CD4-positive, CD25-positive, alpha-beta regulatory T cell (primary cell): ENCODE measurements at places on chromosomes 5 and 9. TPM values are rescaled to one million over a fixed set of nuclear protein-coding genes. Genes with fewer than 3 reads are reported as not detected.

GRCh38 chr5:132901036-132901435 lies 27.6 kb downstream of the LEAP2 start:
- no peak for DNase-seq

DNA sequence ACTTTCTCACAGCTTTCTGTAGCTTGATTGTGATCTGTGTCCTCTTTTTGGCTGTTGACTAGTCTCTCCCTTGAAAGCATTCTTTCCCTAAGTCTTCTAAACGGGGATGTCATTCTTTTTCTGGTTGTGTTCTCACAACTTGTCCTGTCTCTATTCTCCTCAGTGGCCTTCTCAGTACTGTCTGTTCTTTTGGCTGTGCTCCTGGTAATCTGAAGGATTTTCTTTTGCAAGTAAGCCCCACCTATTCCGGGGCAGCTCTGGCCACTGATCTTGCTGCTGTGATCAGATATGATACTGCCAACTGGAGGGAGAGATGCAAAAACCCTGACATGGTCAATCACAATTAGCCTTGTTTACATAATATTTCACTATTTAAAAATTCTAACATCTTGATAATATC lies 172.2 kb downstream of the CDC42SE2 start:
- DNase-seq: no peak

DNA sequence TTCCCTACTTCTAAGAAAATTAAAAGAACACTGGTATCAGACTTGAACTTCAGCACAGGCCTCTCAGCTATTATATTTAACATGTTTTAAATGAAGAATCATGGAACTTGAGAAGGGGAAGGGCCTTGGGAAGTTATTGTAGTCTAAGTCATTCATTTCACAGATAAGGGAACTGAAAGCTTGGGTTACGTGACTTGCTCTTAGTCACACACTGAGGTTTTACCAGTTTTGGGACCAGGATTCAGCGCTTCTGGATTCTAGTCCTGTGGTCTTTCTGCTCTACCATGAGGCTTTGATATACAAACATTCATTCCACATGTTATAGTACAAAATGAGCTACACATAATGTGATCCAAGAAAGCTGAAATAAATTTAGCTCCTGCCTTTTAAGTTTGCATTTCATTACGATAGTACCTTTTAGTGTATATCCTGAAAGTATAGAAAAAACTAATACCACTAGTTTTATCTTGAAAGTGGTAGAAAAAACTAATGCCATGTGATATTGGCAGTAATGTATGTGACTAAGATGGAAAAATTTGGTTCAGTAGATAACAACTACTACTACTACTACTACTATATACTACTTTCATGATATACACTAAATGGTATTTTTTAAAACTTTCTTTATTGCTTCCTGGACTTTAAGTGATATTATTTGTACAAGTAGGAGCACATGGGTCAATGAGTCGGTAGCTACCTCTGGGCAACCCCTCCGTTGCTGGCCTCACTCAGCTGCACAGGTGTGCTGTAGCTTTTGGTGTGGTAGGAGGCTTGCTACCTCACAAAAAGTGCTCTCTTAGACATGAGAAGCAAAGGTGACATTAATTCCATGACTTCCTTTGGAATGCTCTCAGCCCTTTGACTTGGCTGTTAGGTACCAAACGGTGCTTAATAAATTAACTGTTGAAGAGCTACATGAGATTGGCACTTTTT lies 40.7 kb downstream of the F2RL2 start:
- DNase-seq: no peak

The FAM221B gene
- not detected for total RNA-seq

The CAST gene
- total RNA-seq: 374 TPM

- no peak for DNase-seq
Observed at GRCh38 chr5:128477944-128478343, 60.1 kb downstream of the FBN2 start.

- no peak for DNase-seq
Observed at GRCh38 chr5:1322036-1322900, 22.6 kb downstream of the CLPTM1L start.

The ZNF608 gene
- total RNA-seq: 0.30 TPM

DNA sequence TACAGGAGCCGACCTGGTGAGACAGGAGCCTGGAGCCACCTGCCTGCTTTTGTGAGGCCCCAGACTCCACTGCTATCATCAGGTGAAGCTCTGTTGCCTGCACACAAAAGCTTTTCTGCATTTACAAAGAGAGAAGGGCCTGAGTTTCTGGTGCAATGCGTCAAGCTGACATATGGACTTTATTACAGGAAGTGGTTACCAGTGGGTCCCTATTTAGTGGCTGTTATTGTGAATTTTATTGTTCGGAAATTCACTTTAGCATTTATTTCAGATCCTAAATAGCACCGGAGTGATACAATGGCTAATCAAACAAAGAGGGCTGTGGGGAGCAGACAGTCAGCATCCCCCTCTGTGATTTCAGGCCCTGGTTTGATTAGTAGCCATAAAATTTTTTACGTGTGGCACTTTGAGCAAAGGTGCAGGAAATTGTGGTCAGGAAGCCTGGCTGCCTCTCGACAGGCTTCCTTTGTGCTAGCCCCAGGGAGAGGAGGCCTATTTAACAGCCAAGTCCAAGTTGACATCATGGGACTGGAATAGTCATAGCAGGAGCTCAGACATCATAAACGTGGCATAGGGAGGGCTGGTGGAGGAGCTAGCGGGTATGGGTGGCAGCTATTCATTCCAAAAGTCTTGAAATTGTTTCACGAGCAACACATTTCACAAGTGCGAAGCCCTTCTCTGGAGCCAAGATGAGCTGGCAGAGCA lies 8.4 kb downstream of the TGFBI start:
- peak; percentile 64 for DNase-seq

The EFCAB9 gene
- not detected for total RNA-seq

- DNase-seq: no peak
Observed at GRCh38 chr5:89173528-89173927, 290.5 kb upstream of the MEF2C start.

The TXNDC8 gene
- total RNA-seq: not detected

The OSMR gene
- not detected for total RNA-seq

- DNase-seq: no peak
Observed at GRCh38 chr5:150180241-150181026, 9.4 kb upstream of the SLC6A7 start.

The GALNT12 gene
- 4.7 TPM for total RNA-seq
